HepG2 (cell line): ENCODE measurements at places on chromosomes 6 and 20. TPM values are rescaled to one million over a fixed set of nuclear protein-coding genes. Genes with fewer than 3 reads are reported as not detected.

- DNase-seq, result no peak
Measured at GRCh38 chr6:167708501-167709094, 118.1 kb upstream of the AFDN start.

Gene GPX5
- total RNA-seq, result not detected in 2 replicates

GRCh38 chr6:169854083-169854725 lies 102.8 kb downstream of the ERMARD start:
- no peak for DNase-seq

- peak; percentile 23 for DNase-seq
Measured at GRCh38 chr6:45377043-45377553, 636 bp downstream of the SUPT3H start.

DNA sequence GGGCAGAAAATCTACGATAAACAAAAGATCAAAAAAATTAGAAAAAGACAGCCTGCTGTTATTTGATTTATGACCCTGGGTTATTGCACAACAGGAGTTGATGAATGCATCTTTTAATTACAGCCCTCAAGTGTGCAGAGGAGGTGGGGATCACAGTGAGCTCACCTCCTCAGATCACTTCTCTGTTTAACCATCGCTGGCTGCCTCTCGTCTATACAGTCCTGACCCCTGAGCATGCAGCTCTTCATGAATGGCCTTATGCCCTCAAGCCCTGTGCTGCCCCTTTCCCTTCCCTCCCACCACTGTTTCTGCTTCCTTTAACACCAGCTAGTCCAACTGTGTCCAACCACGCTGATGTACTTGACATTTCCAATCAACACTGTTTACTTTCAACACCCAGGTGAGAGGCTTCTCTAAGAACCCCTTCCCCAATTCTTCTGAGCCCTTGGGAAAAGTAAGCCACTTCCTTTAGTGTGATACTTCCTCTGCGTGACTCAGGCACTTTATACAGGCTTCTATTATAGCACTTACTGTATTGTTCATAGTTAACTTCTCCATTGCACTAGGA lies 60.6 kb upstream of the RIPOR2 start:
- DNase-seq, result no peak

DNA sequence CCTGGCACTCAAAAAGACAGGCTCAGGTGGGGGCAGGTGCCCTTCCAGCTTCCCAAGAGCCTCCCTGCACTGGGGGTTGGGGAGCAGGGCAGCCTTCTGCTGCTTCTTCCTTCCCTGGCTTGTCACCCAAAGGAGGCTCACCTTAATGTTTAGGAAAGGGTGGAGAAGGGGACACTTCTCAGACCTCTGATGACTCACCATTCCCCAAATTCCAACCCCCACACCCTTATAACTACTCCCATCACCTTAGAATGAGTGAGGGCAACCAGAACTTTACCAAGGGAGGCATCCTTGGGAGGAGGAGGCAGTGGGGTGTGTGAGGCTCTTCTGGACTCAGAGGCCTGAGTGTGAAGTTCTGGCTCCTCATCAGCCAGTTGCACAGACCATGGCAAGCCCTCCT lies 15.2 kb upstream of the FOXP4 start:
- DNase-seq, result no peak

DNA sequence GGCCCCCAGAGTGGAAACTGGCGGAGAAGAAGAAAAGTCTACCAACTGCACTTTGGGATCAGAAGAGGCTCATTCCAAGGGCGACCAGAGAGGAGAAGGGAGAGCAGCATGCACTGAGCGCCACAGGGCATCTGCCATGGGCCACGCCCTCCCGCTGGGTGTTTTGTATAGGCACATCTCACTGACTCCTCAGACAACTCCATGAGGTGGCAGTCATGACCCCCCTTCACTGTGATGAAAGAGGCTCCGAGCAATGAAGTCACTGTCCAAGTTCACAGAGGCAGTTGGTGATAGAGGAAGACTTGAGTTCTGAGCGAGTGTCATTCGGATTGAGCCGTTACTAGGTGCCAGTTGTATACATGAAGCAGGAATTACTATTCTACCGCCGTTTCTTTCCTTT lies 15.4 kb downstream of the BPIFB1 start:
- DNase-seq, result no peak

Gene CENPW
- 94.7 and 133 TPM in 2 replicates for total RNA-seq

DNA sequence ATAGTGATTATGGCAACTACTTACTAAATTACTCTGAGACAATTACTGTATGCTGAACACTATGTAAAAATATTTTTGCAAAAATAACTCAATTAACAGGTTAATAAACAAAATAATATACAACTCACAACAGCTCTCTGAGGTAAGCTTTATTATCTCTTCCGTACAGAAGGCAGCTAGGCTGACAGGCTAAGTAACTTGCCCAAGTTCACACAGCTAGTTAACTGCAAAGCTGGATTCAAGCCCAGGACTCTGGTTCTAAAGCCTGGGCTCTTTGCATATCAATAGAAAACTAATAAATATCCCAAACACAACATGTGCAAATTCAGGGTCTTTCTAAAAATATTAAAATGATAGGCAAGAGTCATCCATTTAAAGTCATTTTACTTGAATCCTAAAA lies 169.5 kb upstream of the BEND3 start:
- no peak for DNase-seq

DNA sequence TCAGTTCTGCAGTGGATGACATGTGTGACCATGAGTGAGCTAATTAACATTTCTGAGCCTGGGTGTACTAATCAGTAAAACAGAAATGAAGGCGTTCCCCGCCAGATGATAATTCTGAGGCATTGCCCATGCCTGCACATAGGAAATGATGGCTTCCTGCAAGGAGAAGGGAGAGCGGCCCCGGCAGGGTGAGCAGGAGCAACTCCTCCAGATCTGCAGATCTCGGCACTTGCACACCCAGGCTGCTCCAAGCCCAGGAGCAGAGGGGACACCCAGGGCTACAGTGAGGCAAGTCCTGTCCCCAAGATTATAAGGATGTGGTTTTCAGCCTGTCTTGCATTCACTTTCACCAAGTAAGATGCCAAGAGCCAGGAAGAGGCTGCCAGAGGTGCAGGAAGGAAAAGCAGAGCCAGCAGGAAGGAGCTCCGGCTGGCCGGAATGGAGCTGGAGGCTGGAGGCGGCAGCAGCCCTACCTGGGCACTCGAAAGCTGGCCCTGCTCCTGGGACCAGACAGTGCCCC lies 177.5 kb upstream of the CST7 start:
- no peak for DNase-seq

Gene HRH3
- total RNA-seq, result 0.10 and 0.18 TPM in 2 replicates

Gene HM13
- total RNA-seq, result 68.4 and 118 TPM in 2 replicates

DNA sequence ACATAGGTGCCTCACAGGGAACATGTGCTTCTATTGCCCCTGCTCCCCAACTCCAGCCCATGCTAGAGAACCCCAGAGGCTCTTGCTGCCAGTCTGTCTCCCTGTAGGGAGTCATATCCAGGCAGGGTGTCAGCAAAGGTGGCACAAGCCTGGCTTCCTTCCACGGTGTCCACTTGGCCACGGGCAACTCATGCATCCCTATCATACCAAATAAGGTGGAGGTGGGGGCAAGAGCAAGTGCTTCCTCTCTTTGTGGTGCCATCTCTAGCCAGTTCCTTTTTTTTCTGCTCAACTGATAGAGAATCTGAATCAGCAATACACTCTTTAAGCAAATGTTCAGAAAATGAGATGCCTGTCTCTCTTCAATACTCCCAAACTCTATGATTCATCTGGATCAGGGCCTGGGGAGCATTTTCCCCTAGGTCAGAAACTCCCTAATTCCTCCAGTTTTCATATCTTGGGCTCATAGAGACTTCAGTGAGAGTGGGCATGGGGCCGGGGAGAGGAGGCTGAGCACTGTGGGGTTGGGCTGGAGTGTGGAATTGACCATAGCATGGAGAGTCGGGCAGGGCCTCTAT lies 105.1 kb upstream of the GPR6 start:
- no peak for DNase-seq

GRCh38 chr6:158029668-158030230 lies 48.1 kb downstream of the SYNJ2 start:
- no peak for DNase-seq

DNA sequence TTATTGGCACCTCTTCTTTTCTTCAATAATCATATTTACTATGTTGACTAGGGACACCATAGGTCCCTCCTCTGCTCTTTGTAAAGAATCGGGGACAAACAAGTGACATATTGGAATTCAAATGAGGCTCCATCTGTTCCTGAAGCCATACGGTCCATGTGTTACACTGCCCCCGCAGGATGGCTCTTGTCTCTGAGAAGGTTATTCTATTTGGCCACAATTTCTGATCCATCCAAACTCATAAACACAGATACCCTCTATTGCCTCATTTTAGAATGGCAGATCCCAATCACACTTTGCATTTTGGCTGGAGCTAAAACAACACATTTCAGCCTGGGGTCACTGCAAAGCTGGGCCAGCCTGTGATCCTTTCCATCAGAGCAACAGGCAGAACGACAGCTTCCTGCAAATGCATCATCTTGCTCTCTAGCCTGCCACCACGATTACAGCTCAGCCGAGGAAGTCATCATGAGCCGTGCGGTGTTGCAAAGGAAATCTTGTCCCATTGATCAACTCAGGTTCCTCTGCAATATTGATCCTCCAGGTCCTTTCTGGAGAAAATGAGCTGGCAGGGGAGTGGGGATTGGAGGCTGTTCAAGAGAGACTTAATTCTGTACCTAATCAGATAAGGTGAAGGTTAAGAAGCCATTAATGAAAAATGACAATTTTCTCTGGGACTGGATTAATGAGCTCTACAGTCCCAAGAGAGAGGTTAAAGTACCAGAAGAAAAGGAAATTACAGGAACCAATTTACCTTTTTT lies 73.1 kb downstream of the AGPAT4 start:
- DNase-seq, result no peak

DNA sequence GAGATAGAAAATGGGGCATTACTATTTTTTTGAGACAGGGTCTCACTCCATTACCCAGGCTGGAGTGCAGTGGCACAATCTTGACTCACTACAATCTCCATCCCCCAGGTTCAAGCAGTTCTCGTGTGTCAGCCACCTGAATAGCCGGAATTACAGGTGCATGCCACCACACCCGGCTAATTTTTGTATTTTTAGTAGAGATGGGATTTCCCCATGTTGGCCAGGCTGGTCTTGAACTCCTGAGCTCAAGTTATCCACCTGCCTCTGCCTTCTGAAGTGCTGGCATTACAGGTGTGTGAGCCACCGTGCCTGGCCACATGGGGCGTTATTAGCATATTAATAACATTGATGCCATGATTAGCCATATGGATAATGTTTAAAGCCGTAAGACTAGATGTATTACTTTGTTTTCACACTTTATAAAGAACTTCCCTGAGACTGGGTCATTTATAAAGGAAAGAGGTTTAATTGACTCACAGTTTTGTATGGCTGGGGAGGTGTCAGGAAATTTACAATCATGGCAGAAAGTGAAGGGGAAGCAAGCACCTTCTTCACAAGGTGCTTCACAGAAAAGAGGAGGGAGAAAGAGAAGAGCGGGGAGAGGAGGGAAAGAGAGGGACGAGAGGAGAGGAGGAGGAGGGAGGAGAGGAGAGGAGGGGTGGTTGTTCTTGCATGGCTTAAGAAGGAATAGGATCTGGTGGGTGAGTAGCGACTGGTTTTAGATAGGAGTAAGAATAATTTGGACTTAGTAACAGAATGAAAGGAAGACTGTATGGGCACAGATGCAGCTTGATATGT lies 51.9 kb downstream of the MYO6 start:
- DNase-seq, result no peak

DNA sequence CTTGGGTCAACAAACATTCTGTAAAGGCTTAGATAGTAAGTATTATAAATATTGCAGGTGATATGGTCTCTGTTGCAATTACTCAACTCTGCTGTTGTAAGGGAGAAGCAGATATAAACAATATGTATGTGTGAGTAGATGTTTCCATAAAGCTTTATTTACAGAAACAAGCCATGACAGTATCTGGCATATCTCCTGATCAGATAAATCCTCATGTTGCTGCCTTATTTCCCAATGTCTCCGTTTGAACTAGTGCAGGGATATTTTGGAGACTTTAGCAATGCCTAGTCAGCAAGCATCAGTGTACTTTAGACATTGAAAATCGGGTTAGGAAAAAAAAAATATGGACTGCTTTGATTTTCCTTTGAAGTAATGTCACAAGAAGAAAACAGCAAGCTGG lies 96.1 kb downstream of the LAMA2 start:
- DNase-seq, result no peak

GRCh38 chr6:20755631-20756030 lies 221.4 kb downstream of the CDKAL1 start:
- DNase-seq, result no peak

Gene GSTA2
- total RNA-seq, result 13.7 and 21.5 TPM in 2 replicates

- no peak for DNase-seq
Measured at GRCh38 chr6:11235062-11235461, 2.6 kb upstream of the NEDD9 start.

Gene BMP7
- not detected in 2 replicates for total RNA-seq

GRCh38 chr6:73579389-73579788 lies 58.6 kb upstream of the EEF1A1 start:
- DNase-seq, result no peak

DNA sequence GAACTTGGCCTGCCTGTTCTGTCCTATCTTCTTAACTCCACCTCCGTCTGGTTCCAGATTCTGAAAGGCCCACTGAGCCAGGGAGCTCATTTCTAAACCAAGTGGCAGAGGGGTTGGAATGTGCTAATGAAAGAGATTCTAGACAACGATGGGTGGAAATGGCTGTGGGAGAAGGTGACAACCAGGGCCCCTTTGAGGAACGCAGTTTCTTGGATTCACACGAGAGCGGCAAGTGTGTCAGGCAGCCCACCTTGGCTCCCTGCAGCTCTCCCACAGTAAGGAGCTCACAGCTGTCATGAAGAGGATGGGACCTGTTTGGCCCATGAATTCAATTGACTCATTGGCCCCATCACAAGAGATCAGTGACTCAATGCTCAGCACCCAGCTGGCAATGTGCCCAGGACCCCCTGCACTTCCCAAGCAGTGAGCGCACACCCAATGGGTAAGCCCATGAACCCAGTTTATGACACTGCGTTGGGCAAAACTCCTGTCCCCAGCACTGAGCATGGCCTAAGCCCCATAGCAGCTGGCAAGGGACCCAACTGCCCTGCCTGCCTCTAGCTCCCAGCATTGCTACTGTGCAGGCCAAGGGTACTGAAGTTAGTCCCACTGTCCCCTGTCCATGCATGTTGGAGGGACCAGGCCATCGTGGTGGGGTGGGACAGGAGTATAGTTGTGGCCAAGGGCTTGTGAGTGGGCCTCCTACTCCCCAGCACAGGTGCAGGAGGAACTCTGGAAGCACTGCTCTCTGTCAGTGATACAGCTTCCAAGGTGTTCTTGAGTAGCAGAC lies 16.4 kb downstream of the MRPS18A start:
- DNase-seq, result no peak

- DNase-seq, result no peak
Measured at GRCh38 chr6:127173156-127173940, 54.9 kb downstream of the RSPO3 start.

Gene SPEF1
- total RNA-seq, result 0.27 and 0.32 TPM in 2 replicates

- DNase-seq, result no peak
Measured at GRCh38 chr20:18901980-18902737, 88.6 kb downstream of the SCP2D1 start.

Gene MYO6
- total RNA-seq, result 5.4 and 13.1 TPM in 2 replicates
